ENCODE measurements at places on chromosomes 5 and 9.

GRCh38 chr9:20314981-20315380 lies 307.3 kb downstream of the MLLT3 start:
- DNase-seq = no peak

GRCh38 chr9:6805532-6805931 lies 47.8 kb downstream of the KDM4C start:
- no peak for DNase-seq

DNA sequence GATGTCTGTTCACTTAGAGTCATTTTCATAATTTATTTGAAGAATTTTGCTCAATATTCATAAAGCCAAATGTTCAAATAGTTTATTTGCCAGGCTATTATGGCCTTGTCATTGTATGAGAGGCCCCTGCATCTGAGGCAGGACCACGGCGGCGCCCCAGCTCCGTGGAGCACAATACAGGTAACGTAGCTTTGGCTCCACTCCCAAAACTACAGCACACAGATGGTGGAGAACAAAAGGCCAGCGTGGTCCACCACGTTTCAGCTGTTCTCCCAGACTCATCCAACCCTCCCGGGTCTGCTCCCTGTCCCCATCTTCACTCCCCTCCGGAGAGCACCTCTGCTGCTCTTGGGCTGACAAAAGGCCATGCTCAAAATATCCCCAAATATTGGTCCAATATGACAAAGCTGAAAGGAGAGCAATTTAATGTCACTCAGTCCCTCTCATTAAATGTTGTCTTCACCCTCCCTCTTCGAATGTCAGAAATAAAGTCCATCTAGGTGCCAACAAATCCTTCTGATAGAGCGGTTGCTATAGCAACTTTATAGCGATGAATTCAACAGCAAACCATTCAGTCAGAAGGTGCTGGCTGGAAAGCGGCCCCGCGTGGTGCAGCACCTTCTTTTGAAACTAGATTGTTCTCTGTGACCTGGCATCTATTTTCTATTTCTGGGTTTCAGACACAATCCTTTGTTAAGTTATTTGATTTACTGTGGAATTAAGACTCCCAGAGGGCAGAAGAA lies 504.3 kb downstream of the ARHGEF28 start:
- no peak for DNase-seq

GRCh38 chr9:103681435-103681834 lies 412.7 kb upstream of the SMC2 start:
- DNase-seq = no peak

DNA sequence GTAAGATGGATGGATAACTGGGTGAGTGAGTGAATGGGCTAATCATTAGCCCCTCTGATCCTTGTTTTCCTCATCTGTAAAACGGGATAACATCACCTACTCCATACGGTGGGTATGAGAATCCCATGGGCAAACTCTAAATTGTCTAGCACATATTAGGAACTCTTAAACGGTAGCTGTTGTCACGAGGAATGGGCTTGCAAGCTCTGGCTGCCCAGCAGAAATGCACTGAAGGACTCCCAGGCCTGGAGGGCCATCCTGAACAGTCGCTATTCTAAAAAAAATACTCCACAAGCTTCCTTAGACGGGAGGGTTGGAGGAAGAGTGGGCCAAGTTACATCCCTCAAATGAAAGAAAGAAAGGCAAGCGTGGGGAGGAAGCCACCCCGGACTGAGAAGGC lies 711 bp upstream of the POU4F3 start:
- no peak for DNase-seq

DNA sequence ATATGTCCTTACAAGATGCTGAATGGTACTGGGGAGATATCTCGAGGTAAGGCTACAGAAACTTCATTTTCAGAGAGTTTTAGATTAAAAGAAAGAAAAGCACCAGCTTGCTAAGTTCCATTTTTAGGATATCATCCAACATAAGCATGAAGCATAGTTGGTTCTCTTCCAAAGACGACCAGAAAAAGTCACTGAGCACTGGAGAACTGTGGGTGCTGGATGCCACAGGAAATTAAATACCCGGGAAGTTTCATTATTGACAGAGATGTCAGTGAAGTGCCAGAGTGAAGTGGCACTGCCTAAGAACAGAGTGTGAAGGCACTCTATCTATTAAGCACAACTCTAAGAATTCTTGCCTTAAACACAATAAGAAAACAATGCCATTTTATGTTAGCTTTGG lies 76.8 kb downstream of the PIK3R1 start:
- DNase-seq = no peak

- no peak for DNase-seq
Observed at GRCh38 chr5:149694007-149694406, 36.1 kb upstream of the PPARGC1B start.

DNA sequence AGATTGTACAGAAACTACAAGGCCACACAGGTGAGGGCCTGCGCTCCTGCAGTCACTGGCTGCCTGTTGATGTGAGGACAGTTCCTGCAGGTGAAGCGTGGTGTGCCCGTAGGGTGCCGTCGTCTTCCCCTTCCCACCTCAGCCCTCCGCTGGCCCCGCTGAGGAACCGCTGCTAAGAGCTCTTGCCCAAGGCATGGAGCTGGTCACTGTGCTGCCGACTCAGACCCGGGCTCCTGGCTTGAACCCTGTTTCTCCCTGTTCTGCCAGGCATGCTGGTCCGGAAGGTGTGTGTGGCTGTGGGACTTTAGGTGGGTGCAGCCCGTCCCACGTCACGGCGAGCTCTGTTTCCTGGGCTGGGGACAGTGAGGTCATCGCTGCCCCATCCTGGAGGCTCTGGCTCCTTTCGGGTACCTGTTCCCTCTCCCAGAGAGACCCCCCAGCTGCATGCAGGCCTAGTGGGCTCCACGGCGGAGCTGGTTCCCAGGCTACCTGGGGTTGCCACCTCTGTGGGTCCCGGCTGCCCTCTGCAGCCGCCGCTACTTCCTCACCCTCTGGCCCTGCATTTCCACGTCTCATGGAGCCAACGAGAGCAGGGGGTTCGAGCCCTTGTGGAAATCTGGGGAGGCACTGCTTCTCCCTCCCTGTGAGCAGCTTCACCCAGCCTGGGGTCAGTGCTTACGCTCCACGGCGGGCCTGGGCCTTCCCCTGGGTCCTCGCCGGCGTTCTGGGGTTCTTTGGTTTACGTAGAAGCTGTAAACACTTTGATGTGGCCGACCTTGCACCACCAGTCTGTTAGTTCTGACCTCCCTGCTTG lies 7.6 kb downstream of the RNU6ATAC start:
- no peak for DNase-seq

DNA sequence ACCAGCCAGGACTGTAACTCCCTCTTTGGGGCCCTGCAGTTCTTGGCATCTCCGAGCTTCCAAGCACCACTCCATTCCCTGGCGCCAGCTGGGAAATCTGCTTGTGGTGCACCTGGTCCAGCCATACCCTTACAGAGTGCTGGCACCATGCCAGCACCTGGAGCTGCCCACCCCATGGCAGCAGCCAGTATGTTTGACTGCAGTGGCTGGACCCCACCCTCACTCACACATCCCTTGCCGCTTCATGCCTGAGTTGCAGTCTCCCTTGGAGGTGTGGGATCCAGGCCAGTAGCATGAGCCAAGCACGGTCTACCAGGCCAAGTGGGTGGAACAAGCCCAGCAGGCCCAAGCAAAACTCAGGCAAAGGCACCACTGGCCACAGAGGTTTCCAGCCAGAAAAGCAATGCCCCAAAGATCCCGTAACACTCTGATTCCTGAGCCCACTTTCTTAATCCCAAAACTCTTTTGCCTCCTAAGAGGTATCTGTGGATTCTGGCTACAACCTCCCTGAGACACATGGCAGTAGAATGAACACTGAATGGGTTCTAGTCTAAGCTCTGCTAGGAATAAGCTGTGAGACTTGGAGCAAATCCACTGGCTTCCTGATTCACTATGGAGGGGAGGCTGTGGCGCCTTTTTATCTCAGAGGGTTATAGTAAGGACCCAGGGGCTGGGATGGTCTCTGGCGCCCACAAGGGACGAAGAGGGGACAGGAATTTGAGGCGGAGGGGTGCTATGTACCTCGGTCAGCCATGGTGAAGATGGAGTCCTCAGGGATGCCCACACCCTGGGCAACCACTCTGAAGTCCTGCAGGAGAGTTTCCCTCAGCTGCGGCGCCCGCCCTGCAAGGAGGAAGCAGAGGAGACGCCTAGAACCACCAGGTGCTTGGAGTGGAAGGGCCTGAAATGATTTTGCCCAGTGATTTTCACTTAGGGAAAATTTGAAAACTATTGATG lies 5.6 kb downstream of the AMBP start:
- peak; percentile 41 for DNase-seq

- no peak for DNase-seq
Observed at GRCh38 chr9:6545017-6545691, 100.4 kb downstream of the GLDC start.

All from SJCRH30 (cell line).